Hepatocyte (in vitro differentiated cells): ENCODE measurements at places on chromosomes 6 and 20.

DNA sequence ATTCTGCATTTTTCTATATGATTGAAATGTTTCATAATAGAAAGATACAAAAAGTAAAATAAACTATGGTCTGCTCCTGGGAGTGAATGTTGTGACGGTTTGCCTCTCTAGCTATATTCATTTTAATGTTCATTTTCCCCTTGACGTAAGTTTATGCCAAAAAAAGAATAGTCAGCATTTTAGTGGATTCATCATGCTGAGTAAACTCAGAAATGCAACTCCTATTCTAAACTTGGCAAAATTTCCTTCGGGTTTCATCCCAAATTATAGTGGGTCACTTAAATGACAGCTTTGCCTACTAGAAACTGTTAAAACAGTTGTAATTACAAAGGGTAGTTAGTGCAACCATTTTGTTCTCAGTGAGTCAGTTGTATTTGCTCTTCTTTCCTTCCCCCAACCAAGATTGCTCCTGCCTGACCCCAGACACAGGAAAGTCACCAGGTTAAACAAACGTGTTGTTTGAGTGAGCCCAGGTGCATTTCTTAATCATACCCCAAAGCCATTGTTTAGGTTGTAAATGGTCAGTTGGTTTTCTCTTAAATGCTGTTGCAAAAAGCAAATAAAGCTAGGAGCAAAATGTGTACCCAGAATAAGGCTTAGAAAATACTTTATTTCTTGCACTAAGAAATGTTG is 482.3 kb upstream of the SOX4 start:
- H3K4me1 ChIP-seq = peaks cover 28% of the 10 kb centered on the region
- H3K4me3 ChIP-seq = no peak overlapping the region
- no peaks in the 10 kb centered on the region for H3K27me3 ChIP-seq
- peak overlapping the region; percentile 27 for H3K27ac ChIP-seq
- H3K36me3 ChIP-seq = no peaks in the 10 kb centered on the region
- peak; percentile 13 for DNase-seq

- H3K36me3 ChIP-seq = no peaks in the 10 kb centered on the region
- no peak overlapping the region for H3K4me3 ChIP-seq
- no peak for DNase-seq
- no peaks in the 10 kb centered on the region for H3K27me3 ChIP-seq
- H3K27ac ChIP-seq = no peak overlapping the region
Observed at GRCh38 chr6:101689156-101689555, 295.6 kb downstream of the GRIK2 start.

- H3K4me3 ChIP-seq = peak overlapping the region; percentile 77
- no peaks in the 10 kb centered on the region for H3K27me3 ChIP-seq
- peak; percentile 66 for DNase-seq
- peaks cover 18% of the 10 kb centered on the region for H3K4me1 ChIP-seq
- peak overlapping the region; percentile 86 for H3K27ac ChIP-seq
Observed at GRCh38 chr20:44959638-44960102, 527 bp downstream of the TOMM34 start.

GRCh38 chr20:36234771-36235320 is 1.4 kb upstream of the AAR2 start:
- H3K4me3 ChIP-seq = no peak overlapping the region
- no peak overlapping the region for H3K27ac ChIP-seq
- peaks cover 8% of the 10 kb centered on the region for H3K4me1 ChIP-seq
- no peak for DNase-seq

GRCh38 chr20:57677584-57677982 is 32.2 kb downstream of the PMEPA1 start:
- H3K36me3 ChIP-seq = no peaks in the 10 kb centered on the region
- no peak overlapping the region for H3K27ac ChIP-seq
- H3K27me3 ChIP-seq = no peaks in the 10 kb centered on the region
- no peaks in the 10 kb centered on the region for H3K4me1 ChIP-seq

- no peaks in the 10 kb centered on the region for H3K36me3 ChIP-seq
- H3K4me1 ChIP-seq = no peaks in the 10 kb centered on the region
- no peak for DNase-seq
- no peaks in the 10 kb centered on the region for H3K27me3 ChIP-seq
- no peak overlapping the region for H3K27ac ChIP-seq
Observed at GRCh38 chr6:72669324-72669723, 47.5 kb downstream of the KCNQ5 start.

DNA sequence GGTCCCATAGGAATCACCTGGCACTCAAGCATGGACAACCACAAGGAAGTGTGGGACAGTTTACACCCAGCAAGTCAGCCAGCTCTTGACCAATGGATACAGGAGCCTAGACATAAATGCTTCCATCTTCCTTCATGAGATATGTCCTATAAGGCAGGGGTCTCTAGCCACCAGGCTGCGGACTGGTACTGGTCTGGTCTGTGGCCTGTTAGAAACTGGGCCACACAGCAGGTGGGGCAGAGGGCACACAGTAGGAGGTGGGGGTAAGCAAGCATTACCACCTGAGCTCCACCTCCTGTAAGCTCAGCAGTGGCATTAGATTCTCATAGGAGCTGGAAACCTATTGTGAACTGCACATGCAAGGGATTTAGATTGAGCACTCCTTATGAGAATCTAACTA is 437.1 kb downstream of the CD109 start:
- no peak overlapping the region for H3K27ac ChIP-seq
- H3K27me3 ChIP-seq = no peaks in the 10 kb centered on the region
- DNase-seq = no peak
- H3K4me3 ChIP-seq = no peak overlapping the region
- H3K36me3 ChIP-seq = no peaks in the 10 kb centered on the region

DNA sequence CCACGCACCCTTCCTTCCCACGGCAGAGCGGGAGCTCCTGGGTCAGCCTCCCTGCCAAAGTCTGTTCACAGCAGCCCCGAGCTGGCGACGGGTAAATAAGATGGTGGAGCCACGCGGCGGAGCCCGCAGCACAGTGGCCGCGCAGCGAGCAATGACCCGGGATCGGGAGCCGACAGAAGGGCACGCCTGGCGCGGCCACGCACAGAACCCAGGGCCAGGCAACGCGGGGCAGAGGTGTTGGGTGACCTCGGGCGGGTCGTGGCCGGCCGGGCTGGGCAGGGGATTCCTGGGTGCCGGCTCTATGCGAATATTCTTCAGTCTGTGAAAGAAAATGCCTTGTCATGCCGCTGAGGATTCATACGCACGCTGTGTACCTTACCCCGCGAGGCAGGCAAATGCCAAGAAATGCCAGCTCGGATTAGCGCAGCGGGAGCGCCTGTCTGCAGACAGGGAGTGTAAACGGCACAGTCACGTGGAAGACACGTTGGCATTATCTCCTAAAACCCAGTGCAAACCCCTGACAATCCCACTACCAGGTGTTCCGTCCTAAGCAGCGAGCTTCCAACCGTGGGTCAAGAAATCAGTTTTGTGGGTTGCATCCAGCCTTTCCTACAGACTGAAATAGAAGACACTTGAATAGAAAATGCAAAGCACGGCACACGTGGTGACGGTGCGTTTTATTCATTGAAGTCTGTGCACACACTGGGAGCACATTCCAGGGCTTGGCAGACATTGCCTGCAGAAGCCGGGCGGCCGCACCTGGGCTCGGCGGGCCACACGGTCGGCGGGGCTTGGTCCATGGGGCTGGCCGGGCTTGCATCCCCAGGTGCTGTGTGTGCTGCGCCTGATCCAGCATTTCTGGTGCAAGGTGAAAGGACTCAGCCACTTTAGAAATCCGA is 18.3 kb downstream of the CHRNA4 start:
- DNase-seq = no peak
- H3K36me3 ChIP-seq = no peaks in the 10 kb centered on the region
- no peak overlapping the region for H3K4me3 ChIP-seq
- no peak overlapping the region for H3K27ac ChIP-seq

DNA sequence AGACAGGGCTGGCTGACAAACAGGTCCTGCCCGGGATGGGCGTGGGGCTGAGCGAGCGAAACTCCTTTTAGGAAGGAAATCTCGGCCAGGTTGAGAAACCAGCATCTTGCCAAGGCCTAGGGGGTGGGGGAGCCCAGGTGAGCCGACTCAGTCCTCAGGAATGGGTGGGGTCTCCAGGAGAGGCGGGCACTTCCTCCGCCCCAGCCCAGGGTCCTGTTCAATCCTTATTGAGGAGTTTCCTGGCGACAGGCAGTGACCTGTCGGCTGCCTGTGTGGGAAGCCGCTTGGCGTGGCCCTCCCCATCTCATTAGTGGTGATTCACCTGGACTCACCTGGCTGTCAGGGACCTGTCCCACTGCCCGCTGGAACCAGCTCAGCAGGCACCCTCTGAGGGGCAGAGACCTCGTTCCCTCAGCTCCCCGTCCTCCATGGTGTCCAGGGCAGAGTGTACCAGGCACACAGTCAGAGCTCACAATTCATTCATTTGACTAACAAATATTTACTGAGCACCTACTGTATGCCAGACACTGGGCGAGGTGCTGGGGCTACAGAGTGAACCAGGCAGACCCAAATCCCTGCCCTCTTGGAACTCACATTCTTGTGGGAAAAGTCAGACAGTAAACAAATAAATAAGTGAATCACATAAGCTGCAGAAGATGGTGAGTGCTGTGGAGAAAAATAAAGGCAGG is 51.1 kb downstream of the FGD2 start:
- peak overlapping the region; percentile 23 for H3K27ac ChIP-seq
- no peak overlapping the region for H3K4me3 ChIP-seq
- peak; percentile 39 for DNase-seq
- peaks cover 24% of the 10 kb centered on the region for H3K4me1 ChIP-seq
- no peaks in the 10 kb centered on the region for H3K36me3 ChIP-seq

DNA sequence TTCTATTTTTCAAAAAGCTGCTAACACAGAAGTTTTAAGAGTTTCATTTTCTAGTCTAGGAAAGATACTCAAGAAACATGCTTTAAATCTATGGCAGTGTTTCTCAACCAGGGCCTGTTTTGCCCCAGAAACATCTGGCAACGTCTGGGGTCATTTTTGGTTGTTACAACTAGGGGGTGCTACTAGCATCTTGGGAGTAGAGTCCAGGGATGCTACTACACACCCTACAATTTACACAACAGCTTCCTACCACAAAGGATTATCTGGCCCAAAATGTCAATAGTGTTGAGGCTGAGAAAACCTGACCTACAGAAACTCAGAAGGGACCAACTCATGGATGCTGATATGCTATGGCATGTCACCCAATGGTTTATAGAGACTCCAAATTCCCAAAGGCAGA is 24.4 kb downstream of the SERAC1 start:
- no peaks in the 10 kb centered on the region for H3K4me1 ChIP-seq
- H3K27me3 ChIP-seq = no peaks in the 10 kb centered on the region
- no peak overlapping the region for H3K4me3 ChIP-seq
- H3K27ac ChIP-seq = no peak overlapping the region

DNA sequence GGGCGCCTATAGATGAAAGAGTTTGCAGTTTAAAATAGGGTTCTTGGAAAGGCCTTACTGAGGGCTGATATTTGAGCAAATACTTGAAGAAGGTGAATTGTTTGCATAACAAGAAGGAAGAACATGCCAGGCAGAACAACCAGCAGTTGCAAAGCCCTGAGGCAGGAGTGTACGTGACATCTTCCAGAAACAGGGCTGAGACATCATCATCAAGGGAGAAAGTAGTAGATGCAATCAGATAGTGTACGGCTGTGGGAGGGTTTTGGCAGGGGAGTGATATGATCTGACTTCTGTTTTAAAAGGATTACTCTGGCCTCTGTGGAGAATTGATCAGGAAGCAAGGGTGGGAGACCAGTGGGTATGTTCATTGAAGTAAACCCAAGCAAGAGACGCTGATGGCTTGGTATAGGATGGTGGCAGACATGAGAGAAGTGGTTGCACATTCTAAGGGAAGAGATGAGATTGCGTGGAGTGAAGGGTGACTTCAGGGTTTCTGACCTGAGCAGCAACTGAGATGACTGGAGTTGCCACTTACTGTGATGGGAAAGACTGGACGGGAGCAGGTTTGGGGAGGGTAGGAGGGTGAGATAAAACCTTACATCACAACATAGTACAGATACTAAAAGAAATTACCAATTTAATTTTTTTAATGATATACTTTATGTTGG is 28.8 kb downstream of the RIOK1 start:
- peaks cover 30% of the 10 kb centered on the region for H3K4me1 ChIP-seq
- H3K27me3 ChIP-seq = no peaks in the 10 kb centered on the region
- no peaks in the 10 kb centered on the region for H3K36me3 ChIP-seq
- no peak for DNase-seq

DNA sequence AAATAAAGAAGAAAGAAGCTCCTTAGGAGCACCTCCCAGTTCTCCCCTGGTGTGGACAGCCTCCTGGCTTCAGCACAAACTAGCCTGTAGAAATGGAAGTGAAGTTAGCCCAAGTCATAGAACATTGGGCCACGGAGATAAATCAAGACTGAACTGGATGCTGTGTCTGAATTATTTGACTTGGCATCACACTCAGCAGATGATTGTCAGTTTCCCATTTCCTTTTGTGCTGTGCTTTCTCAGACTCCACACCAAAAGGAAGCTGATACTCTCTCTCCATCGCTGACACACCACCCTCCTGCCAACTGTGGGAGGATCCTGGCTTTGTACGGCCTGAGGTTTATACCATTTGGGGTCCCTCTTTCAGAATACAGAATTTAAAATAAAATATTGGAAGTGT is 209.8 kb downstream of the TFAP2A start:
- no peaks in the 10 kb centered on the region for H3K4me1 ChIP-seq
- no peaks in the 10 kb centered on the region for H3K36me3 ChIP-seq
- H3K27me3 ChIP-seq = no peaks in the 10 kb centered on the region
- no peak for DNase-seq
- H3K4me3 ChIP-seq = no peak overlapping the region
- no peak overlapping the region for H3K27ac ChIP-seq

DNA sequence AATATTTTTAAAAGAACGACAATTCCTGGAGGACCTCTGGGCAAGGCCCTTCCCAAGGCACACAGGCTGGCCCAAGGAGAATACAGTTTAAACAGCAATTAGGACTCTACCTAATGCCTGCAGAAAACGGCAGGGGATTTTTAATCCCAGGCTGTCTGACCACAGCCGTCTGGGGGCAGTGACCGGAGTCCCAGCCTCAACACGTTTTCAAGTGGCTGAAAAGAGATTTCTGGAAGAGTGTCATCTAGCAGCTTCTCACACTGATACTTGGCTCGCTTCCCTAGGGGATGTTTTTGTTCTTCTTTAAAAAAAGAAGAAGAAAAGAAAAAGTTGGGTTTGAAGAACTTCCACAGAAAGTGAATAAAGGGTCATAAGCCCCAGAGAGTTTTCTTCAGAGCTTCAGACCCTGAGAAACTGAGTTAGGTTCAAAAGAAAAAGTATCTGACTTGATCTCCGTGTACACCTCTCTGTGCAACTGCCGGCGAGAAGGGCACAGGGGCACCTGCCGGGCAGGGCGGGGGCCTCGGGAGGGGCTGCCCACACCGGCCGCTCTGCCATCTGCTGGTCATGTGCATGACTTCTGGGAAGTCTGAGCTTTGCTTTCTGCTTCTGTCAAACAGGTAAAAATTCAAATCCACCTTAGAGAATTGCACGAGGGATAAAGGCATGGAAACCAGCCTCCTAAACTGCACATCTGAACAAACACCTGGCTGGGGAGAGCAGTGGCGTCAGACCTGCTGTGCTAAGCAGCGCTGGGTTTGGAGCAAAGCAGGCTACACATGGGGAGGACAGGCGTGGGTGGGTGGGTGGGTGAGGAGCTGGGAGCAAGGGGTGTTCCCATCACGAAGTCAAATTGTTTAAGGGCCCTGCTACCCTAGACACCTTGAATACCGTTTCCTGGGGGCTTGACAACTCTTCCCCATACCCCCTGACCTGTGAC is 33.0 kb downstream of the RRBP1 start:
- no peaks in the 10 kb centered on the region for H3K36me3 ChIP-seq
- H3K4me3 ChIP-seq = no peak overlapping the region
- no peak for DNase-seq
- peaks cover 57% of the 10 kb centered on the region for H3K4me1 ChIP-seq
